Esophagus squamous epithelium (tissue), 5 donors: ENCODE measurements at places on chromosomes 5 and 9.

DNA sequence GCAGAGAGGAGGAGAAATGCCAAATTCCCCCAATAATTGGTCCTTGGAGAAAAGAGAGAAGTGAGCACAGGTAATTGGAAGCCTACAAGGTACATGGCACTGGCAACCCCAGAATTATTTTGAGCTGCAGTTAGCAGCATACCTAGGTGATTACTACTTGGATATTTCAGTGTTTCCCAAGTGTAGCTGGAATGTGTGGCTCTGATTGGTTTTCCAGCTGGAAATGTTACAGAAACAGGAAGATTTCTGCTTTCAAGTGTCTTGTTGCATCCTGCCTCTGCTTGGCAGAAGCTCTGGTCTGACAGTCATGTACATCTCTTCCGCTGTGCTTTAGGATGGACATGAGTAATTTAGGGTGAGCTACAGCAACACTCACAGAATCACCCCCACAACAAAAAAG is 262.1 kb downstream of the ENC1 start:
- no peak for DNase-seq

GRCh38 chr9:20023961-20024571 is 235.2 kb upstream of the SLC24A2 start:
- no peak for DNase-seq

DNA sequence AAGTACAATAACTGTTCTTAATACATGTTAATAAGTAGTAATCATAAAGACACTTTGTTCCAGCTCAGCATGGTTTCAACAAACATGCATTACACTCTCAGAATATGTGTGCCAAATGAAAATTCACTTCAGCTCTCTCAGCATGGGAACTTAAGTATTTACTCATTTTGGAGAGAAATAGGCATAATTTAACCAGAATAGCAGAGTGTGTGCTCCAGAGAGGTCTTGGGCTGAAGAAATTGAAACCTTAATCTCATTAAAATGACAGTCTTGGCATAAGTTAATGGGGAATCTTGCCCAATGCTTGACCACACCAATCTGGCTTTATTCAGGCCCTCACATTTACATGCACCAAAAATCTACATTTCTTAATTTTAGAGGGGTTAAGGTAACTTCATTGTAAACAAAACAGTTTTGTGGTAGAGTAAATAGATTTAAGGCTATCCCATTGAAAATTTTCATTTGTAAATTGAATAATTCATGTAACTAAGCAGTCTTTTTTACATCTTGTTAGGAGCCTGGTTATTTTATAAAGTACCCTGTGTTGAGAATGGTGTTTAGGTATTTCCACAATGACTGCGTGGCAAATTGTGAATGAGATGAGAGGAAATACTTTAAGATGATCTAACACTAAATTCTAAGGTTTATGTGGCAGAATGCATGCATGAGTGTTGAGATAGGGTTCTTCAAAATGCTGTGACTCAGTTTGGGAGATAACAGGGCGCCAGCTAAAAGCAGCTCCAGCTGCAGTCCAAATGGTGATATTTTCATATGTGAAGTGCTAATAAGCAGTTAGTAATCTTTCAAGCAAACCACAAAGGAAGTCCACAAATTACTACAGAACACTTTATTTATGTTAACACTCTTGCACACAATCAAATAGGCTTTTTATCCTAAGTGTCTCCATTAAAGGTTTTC is 11.3 kb upstream of the LOX start:
- no peak for DNase-seq

- no peak for DNase-seq
Observed at GRCh38 chr9:134420281-134420845, 94.1 kb downstream of the RXRA start.

- no peak for DNase-seq
Observed at GRCh38 chr5:177309351-177310191, 2.1 kb downstream of the MXD3 start.

DNA sequence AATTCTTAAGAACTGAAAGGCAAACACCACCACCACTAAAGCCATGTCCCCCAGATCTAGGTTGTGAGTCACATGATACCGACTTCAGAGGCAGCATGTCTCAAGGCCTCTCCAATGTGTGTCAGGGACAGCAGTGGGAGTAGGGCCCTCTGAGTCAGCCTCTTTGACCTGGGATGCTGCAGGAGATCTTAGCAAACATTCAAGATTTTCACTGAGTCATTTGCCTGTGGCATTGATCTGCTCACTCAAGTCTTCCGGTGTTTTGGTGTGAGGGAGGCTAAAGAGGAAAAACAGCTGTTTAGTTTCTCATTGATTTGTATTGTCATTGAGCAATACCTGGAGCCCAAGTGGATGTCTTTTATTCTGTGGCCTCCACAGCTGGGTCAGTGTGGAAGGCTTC is 36.1 kb downstream of the TMC1 start:
- no peak for DNase-seq
